Germinal center (tissue), 1 donor: ENCODE measurements at places on chromosomes 16 and 17.
A peak's percentile ranks its signal among the peaks of the same experiment; 100 is the strongest.

- peak; percentile 88 for DNase-seq
Observed at GRCh38 chr17:8158267-8159031, 4.3 kb downstream of the VAMP2 start.

GRCh38 chr17:63476854-63477479 is at the start of gene ACE:
TSS of gene ACE (plus strand) at chr17:63477061. CDS start at chr17:63477095, 34 bp downstream.
- peak; percentile 72 for DNase-seq

GRCh38 chr17:41796121-41796895 is 9.8 kb upstream of the JUP start:
- DNase-seq: no peak

DNA sequence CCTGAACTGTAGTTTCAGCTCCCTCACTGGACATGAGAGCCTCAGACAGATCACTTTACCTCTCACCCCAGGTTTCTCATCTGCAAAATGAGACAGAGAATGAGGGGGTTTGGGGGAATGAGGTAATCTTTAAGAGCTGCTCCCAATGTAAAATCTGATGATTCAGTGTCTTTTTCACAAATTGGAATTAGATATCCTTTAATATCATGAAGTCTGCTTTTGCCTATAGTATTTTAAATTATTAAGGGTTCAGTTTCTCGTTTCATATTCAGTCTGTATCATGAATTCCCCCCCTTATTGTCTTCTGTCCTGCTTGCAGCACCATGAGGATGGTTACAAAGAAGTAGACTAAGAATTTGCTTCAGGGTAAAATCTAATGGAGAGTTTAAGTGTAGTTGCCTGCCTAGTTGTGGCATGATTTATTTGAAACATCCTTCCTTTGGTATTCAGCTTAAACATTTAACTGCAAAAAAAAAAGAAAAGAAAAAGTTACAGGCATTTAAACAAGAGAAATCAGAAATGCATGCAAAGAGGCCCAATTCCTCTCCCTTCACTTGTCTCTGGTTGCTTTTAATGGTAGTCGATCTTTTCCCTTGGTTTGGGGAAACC is 77.3 kb downstream of the WNT3 start:
- DNase-seq: no peak

GRCh38 chr17:41919840-41920579 is 1.3 kb upstream of the ACLY start:
- no peak for DNase-seq

DNA sequence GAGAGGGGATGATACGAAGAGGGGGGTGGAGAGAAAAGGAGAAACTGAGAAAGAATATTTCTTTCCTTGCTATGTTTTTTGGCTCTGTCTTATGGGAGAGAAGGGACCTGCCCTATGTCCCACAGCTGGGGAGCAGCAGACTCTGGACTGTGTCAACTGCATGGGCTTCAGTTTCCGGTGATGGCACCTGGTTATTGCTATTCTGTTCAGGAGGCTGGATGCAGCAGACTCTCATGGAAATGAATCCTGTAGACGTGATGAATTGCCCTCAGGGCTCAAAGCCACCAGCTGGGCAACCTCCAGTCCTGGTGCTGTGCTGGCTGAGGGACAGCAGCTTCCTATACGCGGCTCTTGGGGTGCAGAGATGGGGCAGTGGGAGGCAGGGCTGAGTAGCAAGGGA is 121.2 kb downstream of the HAPSTR1 start:
- DNase-seq: no peak

DNA sequence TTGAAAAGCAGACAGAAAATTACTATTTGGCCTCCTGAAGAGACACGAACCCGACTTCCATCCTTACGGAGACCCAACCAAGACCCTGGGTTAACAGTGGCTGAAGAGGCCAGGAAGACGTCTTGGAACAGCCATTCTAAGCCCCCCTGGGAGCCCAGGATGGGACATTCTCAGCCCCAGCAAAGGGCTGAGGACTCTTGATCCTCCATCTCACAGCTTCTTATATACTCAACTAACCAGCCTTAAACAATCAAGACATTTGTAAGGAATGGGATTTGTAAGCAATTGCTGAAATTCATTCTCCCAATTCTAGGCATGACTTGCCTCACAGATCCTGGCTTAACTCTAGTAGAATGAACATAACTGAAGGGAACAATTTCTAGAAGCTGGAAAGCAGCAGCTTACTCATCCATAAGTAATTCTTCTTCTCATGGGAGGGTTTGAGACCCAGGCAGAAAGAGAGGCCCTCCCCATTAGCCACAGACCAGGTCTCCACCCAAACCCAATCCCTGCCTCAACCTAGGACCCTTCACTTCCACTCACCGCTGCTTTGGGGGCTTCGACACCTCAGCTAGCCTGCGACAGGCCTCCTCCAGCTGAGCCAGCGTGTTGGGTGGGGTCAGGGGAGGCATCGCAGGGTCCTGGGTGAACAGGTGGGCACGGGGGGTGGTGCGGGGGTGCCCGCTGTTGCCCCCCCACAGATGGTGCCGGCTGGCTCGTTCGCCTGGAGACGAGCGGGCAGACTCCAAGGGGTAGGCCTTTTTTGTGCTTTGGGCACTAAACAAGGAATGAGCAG is 25.5 kb downstream of the AXIN2 start:
- DNase-seq: no peak

- DNase-seq: no peak
Observed at GRCh38 chr17:9566067-9566466, 9.6 kb downstream of the STX8 start.

DNA sequence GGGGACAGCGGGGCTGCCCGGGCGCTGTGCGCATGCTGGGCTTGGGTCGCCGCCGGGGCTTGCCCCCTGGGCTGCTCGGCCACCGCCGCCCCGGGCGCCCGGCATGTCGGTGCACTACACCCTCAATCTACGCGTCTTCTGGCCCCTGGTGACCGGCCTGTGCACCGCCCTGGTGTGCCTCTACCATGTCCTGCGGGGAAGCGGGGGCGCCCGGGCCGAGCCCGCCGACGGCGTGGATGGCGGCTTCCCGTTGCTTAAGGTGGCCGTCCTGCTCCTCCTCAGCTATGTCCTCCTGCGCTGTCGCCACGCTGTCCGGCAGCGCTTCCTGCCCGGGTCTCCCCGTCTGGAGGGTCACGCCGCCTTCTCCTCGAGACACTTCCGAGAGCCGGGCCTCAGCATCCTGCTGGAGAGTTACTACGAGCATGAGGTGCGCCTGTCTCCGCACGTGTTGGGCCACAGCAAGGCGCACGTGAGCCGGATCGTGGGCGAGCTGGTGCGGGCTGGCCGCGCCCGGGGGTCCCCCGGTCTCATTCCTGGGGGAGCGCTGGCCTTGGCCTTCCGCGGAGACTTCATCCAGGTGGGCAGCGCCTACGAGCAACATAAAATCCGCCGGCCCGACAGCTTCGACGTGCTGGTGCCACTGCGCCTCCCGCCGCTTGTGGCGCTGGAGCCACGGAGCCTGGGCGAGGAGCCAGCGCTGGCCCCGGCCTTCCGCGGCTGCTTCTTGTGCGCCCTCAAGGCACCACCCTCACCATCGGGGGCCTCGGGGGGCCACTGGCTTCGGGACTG is 789 bp downstream of the ITPRIPL2 start:
- DNase-seq: peak; percentile 44

DNA sequence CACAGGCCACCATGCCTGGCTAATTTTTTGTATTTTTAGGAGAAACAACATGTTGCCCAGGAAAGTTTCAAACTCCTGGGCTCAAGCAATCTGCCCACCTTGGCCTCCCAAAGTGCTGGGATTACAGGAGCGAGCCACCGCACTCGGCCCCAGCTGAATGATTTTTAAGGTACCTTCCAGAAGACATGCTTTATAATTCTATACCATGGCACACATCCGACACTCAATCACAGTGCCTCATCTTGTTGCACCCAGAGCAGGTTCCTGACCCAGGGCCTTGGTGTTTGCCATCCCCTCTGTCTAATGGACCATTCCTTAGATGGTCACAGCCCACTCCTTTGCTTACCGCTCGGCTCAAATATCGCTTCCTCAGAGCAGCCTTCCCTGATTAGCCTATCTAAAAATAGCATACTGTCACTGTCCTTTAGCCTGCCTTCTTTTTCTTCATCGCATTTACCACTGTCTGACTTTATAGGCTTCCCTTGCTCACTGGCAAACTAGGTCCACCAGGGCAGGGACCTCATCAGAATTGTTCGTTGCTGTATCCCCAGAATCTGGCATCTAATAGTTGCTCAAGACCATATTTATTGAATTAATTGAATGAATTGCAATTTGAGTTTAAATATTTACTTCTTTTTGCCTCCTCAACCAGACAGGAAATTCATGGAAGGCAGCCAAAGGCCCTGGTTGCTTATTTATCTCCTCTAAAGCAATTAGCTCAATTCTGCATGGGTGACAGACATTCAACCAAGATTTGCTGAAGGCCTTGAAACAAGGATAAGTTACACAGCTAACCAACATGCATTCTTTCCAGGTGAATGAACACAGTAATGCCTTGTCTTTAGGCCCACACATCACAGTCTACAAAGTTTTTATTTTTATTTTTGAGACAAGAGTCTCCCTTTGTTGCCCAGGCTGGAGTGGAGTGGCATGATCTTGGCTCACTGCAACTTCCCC is 6.3 kb upstream of the TENT4B start:
- DNase-seq: no peak

DNA sequence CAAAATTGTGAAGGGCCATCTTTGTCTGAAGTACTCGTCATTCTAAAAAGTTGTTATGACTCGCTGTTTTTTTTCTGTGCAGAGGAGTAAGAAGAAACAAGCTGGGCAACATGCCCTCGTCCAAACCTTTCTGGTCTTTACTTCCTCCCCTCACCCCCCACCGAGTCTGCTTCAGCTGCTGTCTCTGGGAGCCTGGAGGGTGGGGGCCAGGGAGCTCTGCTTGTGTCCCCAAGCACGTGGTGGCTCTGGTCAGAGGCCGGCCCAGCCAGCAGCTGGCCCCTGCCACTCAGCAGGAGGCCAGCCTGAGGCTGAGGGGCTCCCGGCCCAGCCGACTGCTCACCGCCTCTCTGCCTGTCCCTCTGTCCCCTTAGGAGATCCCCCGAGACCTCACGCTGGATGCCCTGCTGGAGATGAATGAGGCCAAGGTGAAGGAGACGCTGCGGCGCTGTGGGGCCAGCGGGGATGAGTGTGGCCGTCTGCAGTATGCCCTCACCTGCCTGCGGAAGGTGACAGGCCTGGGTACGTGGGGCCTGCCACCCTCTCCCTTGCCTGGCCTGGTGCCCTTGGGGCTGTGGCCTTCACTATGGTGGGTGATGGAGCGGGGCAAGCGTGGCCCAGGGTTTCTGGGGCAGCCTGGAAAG is 53.7 kb upstream of the LGALS9 start:
- DNase-seq: no peak

- no peak for DNase-seq
Observed at GRCh38 chr16:87968541-87968940, 17.3 kb downstream of the BANP start.

GRCh38 chr17:8417806-8418205 is 17.9 kb upstream of the NDEL1 start:
- DNase-seq: no peak

DNA sequence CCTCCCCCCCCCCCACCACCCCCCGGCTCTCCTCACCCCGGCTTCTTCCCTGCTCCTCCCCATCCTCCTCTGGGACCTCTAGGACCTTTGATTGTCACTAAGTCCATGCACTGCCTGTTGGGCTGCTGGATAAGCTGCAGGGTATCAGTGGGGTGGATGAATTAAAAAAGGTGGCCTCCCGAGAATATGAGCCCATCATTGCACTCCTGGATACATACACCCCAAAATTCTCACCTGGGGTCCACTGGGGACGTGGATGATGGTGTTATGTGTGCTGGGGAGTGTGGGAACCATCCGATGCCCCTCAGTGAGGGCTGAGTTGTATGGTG is 88.8 kb downstream of the IRF8 start:
- no peak for DNase-seq

DNA sequence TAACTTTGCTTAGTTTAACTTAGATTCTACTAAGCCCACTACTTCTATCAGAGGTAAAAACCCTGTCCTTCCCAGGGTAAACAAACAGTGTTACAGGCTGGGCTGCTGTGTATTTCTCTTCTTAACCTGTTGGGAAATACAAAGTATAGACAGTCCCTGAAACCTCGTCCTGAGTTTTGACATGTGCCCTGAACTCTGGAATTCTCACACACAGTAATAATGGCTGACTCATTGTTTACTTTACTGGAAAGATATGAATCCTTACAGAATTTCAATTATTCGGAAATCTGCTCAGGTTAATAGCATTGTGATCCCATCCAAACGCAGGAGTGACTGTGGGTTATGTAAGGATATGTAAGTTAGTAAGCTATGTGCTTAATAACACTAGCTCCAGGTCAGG is 199.1 kb downstream of the TMEM114 start:
- no peak for DNase-seq

- DNase-seq: no peak
Observed at GRCh38 chr16:4922721-4923342, 14.1 kb downstream of the PPL start.
